Stimulated activated CD8-positive, alpha-beta memory T cell treated with anti-CD3 and anti-CD28 coated beads, Interleukin-4, amount 100 ng/mL, for 1 hour (primary cell): ENCODE measurements at places on chromosomes 12 and 14.

DNA sequence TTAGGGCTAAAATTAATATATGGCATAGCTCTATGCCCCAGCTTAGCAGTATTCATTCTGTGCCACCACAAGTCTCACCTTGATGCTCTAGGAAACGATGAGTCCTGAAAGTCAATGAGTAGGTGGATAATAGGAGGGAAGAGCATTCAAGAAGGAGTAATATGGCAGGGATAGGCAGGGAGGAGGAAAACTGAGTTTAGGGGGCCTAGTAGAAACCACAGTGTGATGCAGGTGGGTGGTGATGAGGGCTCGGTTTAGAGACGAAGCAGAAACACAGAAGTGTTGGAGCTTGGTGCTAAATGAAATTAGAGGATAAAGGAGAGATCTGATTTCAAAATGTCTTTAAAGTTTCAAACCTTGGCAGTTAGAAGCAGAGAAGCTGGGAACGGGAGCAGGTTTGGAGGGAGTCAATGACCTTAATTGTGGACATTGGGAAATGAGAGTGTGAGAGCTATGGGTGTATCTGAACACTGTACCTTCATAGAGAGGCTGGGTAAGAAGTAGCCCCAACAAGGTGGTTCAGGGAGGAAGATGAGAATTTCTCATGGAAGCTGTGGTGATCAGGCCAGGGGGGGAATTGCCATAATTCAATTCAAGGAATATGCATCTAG is 144.7 kb upstream of the CPSF6 start:
- no peak for DNase-seq

- DNase-seq: no peak
Measured at GRCh38 chr14:64387232-64387781, 846 bp upstream of the MTHFD1 start.

- no peak for DNase-seq
Measured at GRCh38 chr14:78007160-78007559, 163.0 kb upstream of the NRXN3 start.

DNA sequence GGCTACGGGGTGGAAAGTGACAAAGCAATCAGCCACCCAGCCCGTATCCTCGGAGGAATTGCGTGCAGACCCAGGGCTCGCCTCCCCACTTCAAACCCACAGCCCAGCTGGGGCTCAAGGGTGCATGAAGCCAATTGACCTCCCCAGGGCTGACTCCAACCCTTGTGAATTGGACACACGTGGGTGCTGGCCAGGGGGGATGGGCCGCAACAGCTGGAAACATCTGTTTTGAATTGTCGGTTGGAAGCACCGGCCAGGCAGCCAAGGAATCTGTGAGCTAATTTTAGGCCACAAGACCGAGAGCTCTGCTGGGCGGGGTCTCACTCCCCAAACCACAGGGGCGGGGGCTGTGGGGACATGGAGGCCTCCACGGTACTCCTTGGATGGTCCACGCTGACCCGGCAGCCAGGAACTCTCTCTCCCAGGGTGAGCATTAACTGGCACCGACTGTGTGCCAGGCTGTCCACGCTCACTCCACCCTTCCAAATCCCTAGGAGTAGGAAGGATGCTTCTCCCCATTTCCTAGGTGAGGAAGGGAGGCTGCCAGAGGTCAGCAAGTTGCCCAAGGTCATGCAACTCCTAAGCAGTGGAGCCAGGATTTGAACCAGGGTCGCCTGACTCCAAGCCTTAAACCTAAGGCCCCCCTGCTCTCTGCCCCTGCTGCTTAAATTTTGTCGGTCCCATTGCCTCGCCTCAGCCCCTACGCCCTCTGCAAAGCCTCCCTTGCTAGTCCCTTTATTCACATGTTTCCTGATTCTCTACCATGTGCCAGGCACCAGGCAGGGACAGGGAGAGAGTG is 11.9 kb upstream of the TMEM119 start:
- no peak for DNase-seq

- DNase-seq: no peak
Measured at GRCh38 chr14:31219169-31219568, 11.6 kb upstream of the HECTD1 start.

- DNase-seq: no peak
Measured at GRCh38 chr12:96416033-96416799, 16.0 kb upstream of the CDK17 start.

GRCh38 chr14:22919601-22919921 is 612 bp upstream of the RBM23 start:
- no peak for DNase-seq

DNA sequence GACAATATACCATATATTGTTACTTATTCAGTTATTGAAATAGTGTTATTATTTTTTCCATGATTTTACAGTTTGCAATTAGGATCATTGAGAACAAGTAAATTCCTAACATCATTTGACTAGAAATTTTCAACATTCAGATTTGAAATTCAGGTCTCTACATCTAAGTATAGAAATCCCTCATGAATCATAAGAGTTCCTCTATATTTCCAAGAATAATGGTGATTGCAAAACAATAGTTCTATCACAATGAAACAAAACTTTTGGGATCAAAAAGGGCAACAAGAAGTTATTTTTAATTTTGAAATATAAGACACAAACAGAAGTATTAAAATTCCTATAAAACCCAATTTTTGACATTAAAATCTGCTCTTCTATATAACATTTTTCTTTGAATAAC is 10.8 kb downstream of the CLEC1A start:
- no peak for DNase-seq

DNA sequence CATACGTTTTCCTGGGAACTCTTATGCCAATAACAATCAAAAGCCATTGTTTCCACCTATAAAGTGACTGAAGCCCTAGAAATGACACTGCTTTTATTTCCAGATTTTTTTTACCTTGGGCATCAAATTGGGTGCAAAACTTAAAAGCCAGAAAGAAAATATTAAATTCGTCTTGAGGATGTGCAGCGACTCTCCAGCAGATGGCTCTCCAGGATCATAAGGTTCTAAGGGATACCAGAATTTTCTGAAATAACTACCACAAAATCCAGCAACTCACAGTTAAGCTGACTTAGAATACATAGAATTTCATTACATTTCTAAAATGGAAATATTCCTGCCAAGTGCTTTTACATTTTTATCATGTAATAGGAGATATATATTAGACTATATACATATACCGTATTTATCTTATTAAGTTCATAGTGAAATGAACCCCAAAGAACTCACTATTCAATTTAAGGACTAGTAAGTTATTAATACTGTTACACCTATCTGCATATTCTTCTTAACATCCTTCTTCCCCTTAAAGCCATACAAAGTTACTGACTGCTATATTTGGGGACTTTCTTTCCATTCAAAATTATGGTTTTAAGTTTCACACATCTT is 44.0 kb downstream of the ARMH4 start:
- DNase-seq: no peak

DNA sequence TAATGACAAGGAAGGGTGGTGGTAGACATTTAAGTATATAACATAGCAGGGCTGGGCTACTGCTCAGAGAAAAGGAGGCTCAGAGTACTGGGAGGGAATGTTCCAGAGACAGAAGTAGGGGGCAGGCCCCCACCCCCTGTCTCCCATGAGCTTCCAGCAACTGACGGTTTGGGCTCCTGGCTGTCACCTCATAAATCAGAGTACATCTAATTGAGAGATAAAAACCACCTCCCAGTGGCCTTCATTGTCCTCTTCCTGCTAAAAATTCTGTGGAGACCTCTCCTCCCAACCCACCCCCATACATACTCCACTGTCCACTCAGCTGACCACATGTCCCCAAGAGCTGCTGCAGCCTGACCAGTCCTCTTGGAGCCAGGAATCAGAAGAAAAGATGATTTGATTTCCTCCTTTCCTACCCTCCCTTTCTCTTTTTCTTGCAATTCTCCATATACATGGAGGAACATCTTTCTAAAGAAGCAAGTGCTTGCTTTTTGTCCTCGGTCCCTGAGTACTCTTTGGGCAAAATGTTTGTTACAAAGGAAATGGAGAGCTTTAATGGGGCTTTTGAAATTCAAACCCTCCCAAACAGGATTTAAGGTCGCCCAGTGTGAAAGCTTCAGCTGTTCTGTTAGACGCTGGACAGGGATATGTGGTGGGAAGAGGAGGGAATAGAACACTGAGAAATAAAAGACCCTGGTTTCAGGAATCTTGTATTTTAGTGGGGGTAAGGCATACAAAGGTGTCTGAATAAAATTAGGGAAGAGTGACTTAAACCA is 16.4 kb upstream of the KCNA5 start:
- DNase-seq: no peak

- no peak for DNase-seq
Measured at GRCh38 chr12:16385782-16386646, 38.6 kb downstream of the MGST1 start.

DNA sequence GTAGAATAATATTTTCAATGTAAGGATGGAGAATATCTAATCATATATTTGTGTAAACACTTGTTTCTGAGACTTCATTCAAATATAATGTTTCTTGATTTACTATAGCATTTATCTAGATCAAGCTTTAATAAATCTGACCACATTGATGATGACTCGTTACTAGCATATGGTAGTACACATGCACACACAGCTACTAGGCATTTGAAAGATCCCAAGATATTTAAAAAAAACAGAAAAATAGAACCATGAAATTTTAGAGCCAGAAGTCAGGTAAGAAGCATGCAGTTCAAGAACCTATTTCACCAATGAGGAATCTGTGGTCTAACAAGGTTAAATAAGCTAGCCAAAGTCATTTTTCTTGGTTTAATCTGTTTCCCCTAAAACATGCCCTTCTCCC is 32.0 kb downstream of the DCP1B start:
- no peak for DNase-seq

GRCh38 chr14:58815794-58816193 is 178.0 kb downstream of the DACT1 start:
- no peak for DNase-seq

DNA sequence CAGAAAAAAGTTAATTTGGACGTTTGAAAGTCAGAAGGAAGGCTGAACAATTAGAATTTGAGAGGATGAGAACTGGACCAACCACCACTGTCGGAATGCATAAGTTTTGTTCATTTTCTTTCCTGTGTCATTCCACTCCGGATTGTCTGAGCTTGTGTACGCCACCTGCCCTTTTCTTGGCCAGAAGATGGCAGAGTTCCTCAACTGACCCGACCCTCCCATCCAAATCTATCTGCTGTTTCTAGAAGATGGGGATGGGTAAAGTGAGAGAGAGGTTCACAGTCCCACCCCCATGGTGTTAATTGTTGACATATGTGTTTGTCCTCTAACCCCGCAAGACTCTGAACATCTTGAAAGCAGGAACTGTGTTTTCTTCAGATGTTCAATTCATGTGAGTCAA is 388.0 kb downstream of the VRK1 start:
- DNase-seq: no peak

DNA sequence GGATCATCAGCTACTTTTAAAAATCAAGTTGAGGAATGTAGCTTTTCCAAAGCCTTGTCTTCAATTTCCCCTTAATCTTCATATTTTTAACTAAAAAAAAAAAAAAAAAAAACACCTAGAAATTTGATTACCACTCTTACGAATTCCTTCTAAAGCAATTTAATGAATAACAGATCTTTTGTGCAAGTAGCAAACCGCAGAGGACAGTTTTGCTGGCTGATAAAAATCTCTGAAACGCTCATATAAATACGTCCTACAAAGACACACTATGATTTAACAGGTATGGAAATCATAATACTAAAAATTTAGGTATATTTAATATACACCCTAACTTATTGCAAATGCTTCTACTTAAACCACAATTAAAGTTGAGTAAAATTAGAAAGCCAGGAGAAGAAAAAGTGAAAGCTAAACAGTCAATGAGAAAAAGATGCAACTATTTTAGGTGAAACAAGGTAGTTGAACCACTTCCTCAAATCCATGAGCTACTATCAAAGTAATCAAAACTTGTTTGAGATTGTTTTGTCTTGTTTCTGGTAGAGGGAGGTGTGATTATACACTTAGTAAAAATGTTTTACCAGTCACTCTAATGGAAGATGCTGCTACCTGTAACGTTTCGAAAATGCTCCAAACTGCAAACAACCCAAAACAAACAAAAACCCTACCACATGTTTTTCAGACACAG is 2.2 kb downstream of the PAWR start:
- DNase-seq: no peak

- no peak for DNase-seq
Measured at GRCh38 chr12:33672836-33673577, 233.4 kb upstream of the SYT10 start.
